ENCODE measurements at places on chromosomes 11 and 22.

GRCh38 chr11:20088397-20089225, 71.7 kb downstream of the DBX1 start:
- no peak for DNase-seq

GRCh38 chr11:97740801-97741151, 1280.0 kb upstream of the CNTN5 start:
- no peak for DNase-seq

- DNase-seq, result no peak
These were observed 64.6 kb upstream of the PTPRJ start for GRCh38 chr11:47915783-47916182.

DNA sequence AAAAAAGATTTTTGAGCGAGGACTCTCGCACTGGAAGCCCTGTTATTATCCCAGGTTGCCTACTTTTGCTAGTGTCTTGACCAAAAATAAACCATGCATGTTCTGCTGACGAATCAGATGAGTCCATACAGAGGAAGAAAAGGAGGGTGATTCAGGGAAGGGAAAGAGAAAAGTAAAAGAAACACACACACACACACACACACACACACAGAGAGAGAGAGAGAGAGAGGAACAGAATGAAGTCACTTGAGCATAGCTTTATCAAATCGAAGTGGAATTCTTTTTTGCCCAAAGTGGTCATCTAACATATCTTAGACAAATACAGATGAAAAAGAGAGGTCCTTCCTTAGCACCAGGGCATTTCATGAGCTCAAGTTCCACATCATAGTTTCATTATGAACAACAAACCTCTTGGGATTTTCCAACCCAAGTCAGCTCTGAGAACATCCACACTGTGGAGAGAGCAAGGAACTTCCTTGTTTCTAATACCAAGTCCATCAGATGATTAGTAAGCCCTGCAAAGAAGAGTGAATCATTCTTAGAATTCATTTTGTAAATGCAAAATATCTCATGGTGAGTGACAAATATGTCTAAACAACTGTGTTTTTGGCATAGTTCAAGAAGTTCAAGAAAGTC, 7.7 kb upstream of the MMP12 start:
- DNase-seq, result no peak

GRCh38 chr11:95734009-95734572, 55.5 kb downstream of the FAM76B start:
- DNase-seq, result peak; percentile 24

DNA sequence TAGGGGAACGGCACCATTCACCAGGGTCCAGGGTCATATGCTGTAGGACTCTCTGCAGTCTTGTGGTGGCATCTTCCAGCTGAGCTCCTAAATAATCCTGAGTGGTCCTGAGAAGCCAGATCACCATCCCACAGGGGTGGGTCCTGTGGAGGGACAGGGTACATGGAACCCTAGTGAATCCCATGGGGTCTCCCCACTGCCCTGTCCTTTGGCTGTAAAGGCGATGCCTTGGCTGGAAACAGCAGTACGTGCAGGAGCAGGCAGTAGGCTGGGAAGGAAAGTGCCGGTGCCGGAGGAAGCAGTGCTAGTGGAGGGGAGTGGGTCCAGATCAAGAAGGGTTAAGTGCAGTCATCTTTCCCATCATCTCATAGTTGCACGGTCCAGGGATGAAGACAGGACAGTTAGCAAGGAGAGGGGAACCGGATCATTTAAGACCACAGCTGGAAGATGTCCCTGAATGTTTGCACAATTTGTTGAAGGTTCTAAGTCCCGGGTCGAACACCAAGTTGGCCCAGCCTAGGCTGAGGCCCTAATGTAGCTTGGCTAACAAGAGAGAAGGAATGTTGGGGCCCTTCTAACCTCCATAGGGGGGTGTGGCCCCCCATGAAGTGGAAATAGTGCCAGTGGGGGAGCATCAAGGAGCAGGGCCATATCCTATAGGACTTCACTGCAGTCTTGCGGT, 18.1 kb downstream of the TSPAN32 start:
- DNase-seq, result no peak

GRCh38 chr11:14642873-14643696, 519 bp upstream of the PDE3B start:
- DNase-seq, result no peak

GRCh38 chr22:30196880-30197336, 49.7 kb downstream of the LIF start:
- no peak for DNase-seq

DNA sequence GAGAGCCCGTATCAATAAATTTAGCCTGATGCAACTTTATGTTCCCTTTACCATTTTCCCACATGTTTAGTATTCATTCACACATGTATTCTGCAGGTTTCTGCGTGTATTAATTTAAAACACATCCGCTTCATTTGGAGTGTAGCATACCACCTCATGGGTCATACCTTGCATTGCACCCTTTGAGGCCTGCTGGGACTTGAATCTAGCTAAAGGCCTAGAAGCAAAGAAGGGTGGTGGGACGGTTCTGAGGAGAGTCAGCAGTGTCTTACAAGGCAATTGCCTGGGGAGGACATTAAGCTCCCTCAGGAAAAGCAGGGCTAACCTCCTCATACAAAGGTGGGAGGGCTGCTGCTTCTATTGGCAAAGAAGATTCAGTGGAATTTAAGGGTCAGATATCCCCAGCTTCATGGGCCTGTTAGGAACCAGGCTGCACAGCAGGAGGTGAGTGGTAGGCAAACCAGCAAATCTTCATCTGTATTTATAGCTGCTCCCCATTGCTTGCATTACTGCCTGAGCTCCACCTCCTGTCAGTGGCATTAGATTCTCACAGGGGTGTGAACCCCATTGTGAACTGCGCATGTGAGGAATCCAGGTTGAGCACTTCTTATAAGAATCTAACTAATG, 15.9 kb upstream of the SNX19 start:
- no peak for DNase-seq

DNA sequence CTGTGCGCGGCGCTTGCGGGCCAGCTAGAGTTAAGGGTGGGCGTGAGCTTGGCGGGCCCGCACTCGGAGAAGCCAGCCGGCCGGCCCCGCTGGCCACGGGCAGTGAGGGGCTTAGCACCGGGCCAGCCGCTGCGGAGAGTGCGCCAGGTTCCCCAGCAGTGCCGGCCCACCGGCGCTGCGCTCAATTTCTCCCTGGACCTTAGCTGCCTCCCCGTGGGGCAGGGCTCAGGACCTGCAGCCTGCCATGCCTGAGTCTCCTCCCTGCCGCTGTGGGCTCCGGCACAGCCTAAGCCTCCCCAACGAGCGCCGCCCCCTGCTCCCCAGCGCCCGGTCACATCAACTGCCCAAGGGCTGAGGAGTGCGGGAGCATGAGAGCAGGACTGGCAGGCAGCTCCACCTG, 5.2 kb upstream of the PES1 start:
- no peak for DNase-seq

- peak; percentile 79 for DNase-seq
These were observed 24.9 kb downstream of the TCP11L1 start for GRCh38 chr11:33064033-33064825.

DNA sequence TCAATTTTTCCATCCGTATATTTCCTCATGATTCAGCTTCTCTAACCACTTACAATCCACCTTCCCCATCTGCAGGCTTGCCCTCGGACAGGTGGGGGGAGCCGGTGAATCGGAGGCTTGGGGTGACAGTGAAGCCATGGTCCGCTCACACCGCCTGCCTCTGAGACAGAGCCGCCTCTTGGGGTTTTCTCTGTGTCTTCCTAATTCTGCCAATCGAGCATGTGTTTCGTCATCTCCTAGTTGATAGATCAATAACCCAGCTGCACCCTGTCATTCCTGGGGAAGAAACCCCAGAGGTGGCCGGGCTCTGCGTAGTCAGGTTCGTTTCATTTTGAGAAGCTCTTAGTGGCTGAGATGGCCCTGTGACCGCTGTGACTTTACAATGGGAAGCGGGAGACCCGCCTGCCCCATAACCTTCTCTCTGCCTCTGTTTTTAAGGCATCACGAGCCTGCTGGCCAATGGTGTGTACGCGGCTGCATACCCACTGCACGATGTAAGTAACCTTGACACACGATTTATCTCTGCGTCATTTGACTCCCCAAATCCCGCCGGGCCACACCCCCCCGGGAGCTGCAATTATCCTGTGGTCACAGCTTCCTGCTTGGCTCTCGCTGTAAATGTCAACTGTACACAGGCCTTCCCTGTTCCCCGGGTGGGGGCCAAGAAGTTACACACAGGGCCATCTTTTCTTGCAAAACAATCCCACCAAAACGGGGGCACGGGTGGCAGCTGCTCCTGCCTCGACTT, 33.3 kb downstream of the ANO1 start:
- DNase-seq, result peak; percentile 88

DNA sequence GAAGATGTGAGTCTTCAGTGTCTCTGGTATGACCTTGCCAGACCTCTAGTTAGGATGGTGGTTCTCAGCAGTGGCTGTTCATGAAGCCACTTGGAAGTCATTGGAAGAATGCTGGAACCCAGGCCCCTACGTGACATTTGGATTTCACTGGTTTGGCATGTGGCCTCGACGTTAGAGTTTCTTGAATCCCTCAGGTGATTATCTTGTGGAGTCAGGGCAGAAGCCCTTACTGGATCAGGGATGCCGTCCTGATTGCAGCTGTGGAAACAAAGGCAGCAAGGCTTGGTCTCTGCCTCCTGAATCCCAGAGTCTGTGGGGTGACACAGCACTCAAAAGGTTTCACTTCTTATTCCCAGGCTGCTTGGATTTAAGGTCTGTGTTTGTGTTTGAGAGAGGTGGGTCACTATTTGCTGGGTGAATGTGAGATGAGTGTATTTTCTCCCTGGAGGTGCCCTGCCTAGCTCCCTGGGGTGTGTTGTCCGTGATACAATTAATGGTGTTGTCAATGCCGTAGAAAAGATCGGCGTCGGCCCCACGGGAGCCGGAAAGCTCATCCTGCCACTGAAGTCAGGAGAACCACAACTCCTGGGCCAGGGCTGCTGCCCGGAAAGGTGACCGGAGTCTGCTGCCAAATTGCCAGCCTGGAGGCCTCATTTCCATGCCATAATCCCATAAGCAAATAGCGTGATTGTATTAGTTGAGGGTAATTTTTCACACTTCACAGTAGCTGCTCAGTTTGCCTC, 939.0 kb downstream of the BRD1 start:
- DNase-seq, result no peak

DNA sequence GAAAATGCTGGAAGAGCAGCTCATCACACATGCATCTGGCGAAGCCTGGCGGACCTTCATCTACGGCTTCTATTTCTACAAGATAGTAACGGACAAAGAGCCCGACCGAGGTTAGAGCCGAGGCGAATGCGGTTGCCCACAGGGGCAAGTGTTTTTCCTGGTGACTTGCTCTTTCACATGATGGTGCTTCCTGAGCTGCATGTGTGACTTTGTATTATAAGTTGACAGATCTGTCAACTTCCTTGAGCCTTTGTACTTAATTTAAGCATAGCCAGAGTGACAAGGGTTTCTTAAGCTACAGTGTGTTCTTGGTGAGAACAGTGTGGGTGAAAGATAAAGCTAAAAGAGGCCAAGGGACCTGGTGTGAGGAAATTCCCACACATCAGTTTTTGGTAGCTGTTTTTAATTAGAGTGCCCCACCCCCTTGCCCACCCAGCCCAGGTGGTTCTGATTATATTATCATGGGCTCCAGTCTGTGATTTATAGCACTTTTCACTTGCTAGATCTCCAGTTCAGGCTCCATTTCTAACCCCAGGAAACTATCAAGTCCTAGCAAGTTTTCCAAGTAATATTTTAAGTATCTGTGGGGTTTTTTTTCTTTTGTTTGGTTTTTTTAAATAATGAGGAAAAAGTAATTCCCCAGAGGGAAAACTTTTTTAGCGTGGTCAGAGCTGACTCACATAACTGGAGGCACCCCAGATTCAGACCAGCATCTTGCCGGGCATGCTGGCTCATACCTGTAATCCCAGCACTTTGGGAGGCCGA, 68.0 kb upstream of the YWHAH start:
- no peak for DNase-seq

DNA sequence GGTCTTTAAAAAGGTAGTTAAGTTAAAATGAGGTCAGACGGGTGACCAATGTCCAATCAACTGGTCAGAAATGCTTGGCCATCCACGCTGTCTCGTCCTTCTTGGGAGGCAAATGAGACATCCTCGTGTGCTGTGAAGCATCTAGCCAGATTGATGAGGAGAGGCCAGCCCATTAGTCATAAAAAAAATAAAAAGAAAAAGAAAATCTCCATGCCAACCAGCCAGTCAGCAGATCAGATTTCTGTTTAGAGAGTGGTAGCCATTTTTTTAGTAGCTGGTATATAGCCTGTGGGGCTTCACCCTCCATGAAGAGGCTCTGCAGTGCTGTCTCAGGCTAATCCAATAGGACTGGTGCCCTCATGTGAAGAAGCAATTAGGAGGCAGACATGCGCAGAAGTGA, 343.1 kb upstream of the SYN3 start:
- DNase-seq, result no peak

GRCh38 chr22:49140911-49141665, 686.6 kb downstream of the BRD1 start:
- DNase-seq, result no peak

- DNase-seq, result no peak
These were observed 2.4 kb downstream of the LTBP3 start for GRCh38 chr11:65555693-65556231.

DNA sequence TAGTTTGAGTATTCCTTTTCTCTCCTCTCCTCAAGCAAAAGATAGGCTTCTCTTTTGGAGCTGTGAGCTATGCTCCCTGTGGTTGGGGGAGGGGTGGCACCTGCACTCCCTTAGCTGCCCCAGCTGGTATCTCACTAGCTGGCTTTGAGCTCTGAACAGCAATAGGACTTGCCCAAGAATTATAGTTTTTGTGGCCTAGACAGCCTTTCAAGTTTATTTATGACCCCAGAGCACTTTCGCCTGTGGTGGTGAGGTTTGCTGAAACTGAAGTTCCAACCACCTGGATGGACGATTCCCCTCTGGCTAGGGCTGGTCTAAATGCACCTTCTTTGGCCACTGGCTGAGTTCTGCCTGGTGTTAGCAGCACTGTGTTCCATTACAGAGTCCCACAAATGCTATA, 37.1 kb upstream of the SLC37A2 start:
- DNase-seq, result no peak

GRCh38 chr11:76621466-76621865, 49.1 kb downstream of the LRRC32 start:
- DNase-seq, result no peak

All from KBM-7 (cell line).